ENCODE measurements at places on chromosomes 5 and 9. TPM values are rescaled to one million over a fixed set of nuclear protein-coding genes. Genes with fewer than 3 reads are reported as not detected.

The SLC36A2 gene
- not detected for total RNA-seq

The FAM120AOS gene
- total RNA-seq = 45.5 TPM

The PCDHGA3 gene
- 0.02 TPM for total RNA-seq

The OTP gene
- 0.09 TPM for total RNA-seq

The DDX4 gene
- total RNA-seq = not detected

The SPINK7 gene
- total RNA-seq = not detected

The FOXI1 gene
- total RNA-seq = not detected

The CD74 gene
- 0.07 TPM for total RNA-seq

The ANKRD18B gene
- total RNA-seq = 4.6 TPM

The KCNMB1 gene
- total RNA-seq = not detected

The IFNE gene
- 0.72 TPM for total RNA-seq

The PCSK5 gene
- total RNA-seq = 1.8 TPM

The PDE8B gene
- 2.0 TPM for total RNA-seq

The PAIP2 gene
- 75.2 TPM for total RNA-seq

The ABL1 gene
- total RNA-seq = 49.6 TPM

All from A549 treated with AZD2906 at 1 μM for 4 hours (cell line).